SW480 (cell line): ENCODE measurements at places on chromosomes 11 and 22.

GRCh38 chr22:29096736-29097669 lies 24.2 kb downstream of the KREMEN1 start:
- DNase-seq: peak; percentile 83

GRCh38 chr11:95850137-95850536 lies 59.8 kb downstream of the CEP57 start:
- no peak for DNase-seq

GRCh38 chr11:61637277-61637676 lies 42.9 kb upstream of the DAGLA start:
- no peak for DNase-seq

DNA sequence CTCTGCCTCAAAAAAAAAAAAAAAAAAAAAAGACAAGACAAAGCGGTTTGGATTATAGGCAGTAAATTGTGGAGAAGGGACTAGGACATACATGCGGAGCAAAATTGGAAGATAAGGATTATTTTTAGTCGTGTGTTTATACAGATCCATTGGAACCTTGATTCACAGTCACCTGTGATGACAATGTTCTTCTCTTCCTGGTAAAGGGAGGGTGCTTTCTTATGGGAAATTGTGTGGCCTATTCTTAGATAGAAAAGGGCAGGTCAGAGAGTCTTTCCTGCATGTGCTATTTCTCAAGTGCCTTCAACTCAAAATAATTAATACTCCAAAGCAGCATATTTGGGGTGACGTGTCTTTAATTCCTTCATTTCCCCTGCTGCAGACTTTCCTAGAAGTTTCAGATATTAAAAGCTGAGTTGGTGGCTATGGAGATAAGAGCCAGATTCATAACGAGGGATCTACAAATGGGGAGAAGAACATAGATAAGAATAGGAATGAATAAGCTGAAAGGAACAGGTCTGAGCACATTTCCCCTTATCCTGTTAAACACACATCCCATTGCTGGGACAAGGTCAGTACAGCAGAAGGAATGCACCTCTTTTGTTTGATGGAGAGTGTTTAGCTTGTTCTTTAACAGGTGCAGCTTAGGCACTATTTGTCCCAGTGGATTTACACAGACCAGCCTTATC lies 22.5 kb downstream of the GSTT2B start:
- DNase-seq: no peak

- no peak for DNase-seq
These were observed 45.8 kb downstream of the C11orf96 start for GRCh38 chr11:43988040-43988817.

GRCh38 chr11:8242118-8242475 lies 21.6 kb downstream of the LMO1 start:
- DNase-seq: no peak

GRCh38 chr11:36364551-36365325 lies 68.7 kb downstream of the PRR5L start:
- DNase-seq: no peak

DNA sequence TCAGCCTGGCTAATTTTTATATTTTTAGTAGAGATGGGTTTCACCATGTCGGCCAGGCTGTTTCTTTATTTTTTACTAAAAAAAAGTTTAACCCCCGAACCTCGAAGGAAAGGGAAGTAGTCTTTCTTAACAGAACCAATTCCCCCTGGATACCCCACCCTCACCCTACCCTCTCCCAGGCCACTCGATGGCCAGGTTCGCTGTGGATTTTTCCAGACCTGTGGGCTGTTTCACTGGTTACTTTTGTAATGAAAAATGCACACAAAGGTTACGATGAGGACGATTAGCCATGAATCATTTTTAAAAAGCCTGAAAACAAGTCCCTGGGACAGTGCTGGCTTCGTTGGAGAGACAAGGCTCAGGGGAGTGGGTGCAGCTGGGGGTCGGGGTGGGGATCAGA lies 2.5 kb downstream of the TSPO start:
- no peak for DNase-seq

- DNase-seq: no peak
These were observed 96.9 kb downstream of the PDE2A start for GRCh38 chr11:72577271-72577721.

GRCh38 chr22:37244114-37244921 lies at the start of gene RAC2:
Gene RAC2, minus strand, starts transcription at chr22:37244269. Its CDS starts 121 bp downstream, at chr22:37244148.
- peak; percentile 46 for DNase-seq

DNA sequence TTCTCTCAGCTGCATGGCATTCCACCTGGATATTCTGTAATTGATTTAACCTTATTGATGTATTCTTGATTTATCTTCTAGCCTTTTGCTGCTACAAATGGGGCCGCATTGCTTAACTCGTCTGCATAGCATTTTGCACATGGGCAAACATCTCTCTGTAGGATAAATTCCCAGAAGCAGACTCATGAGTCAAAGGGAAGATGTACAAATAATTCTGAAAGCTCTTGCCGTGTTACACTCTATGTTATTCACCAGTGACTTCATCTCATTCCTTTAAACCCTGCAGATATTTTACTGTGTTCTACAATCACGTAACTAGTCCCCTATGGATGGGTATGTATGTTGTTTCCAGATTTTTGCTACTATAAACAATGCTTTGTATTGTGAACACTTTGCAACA lies 112.7 kb downstream of the SEZ6L start:
- DNase-seq: no peak

DNA sequence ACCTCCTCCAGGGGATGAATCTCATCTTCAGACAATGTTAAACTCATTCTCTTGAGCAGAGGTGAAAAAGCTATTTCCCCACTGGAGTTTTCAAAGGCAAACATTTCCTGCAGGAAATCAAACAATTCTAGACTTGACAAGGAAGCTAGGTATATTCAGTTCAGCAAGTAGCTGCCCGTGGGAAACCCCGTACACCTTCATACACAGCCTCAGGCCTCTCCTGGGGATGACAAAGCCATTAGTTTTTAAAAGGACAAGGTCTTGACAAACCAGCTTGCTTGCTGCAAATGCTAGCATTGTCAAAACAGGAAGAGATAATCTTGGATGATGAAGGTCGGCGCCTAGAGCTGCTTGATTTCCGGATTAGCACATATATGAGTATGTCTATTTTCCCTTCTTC lies 1630.8 kb upstream of the TENM4 start:
- no peak for DNase-seq

DNA sequence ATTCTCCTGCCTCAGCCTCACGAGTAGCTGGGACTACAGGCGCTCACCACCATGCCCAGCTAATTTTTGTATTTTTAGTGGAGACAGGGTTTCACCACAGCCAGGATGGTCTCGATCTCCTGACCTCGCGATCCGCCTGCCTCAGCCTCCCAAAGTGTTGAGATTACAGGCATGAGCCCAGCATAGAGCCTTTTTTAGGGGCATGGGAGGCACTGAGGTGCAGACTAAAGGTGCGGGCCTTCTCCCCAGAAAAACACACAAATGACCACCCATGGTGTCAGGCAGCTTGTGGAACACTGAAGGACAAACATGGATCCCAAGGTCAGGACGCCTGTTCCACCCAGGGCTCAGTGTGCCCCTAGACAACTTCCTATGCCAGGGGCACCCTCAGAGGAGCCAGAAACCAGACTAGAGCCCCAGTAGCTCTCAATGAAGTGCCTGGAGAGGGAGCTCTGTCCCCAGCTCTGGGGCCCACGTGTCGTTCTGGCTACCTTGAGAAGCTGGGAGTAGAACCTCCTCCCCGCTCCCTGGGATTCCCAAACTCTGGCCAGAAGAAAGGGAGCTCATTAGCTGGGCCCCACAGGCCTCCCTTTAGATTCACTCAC lies 21.2 kb upstream of the CD5 start:
- DNase-seq: no peak

- DNase-seq: no peak
These were observed 22.2 kb upstream of the NAP1L4 start for GRCh38 chr11:3014057-3014938.

DNA sequence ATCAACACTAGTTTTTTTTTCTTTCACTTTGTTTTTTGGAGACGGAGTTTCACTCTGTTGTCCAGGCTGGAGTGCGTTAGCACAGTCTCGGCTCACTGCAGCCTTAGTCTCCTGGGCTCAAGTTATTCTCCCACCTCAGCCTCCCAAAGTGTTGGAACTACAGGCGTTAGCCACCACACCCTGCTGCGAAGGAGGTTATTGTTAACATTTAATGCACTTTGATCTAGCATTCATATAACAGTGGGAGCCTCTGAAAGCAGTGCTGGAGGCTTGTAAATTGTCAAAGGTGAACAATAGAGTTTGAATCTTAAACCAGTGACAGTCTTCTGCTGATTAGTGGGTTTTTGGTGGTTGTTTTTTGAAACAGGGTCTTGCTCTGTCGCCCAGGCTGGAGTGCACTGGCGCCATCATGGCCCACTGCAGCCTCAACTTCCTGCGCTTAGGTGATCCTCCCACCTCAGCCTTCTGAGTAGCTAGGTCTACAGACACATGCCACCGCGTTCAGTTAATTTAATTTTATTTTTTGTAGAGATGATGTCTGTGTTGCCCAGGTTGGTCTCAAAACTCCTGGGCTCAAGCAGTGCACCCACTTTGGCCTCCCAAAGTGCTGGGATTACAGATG lies 96.9 kb upstream of the HORMAD2 start:
- no peak for DNase-seq

- DNase-seq: no peak
These were observed 150.2 kb downstream of the BRD1 start for GRCh38 chr22:49677495-49677889.

DNA sequence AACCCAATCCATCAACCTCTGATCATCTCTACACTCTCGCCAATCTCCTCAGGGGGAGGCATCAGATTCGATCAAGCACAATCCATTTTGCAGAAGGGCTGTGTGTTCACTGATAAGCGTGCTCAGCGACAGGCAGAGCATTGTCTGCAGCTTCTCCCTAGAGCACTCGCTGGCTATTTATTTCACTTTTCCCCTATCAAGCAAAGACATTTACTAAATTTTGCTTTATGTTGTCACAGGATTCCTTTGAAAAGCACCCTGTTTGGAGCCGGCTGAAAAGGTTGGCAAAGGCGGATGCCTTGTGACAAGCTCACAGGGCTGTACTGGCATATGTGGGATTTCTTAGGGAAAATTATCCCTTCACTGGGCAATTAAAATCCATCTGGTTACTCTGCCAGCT lies 1381.5 kb upstream of the TENM4 start:
- DNase-seq: no peak

- no peak for DNase-seq
These were observed 99.3 kb downstream of the CWC15 start for GRCh38 chr11:94873916-94874540.

DNA sequence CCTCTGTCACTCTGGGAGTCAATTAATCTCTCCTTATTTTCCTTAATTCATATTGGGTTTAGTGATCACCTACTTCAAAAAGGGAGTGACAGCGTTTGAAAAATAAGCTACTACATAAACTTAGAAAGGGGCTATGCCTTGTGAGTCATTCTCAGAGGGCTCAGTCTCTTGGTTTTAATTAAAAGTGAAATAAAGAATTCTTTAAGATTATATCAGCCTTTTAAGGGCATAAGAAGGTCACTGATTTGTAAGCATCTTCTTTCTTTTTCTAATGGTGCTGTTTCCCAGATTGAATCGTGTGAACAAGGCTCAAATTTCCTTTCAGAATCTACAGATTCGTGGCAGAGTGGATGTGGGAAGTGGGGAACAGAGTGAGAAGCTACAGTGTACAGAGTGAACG lies 636.2 kb upstream of the CCDC90B start:
- no peak for DNase-seq

DNA sequence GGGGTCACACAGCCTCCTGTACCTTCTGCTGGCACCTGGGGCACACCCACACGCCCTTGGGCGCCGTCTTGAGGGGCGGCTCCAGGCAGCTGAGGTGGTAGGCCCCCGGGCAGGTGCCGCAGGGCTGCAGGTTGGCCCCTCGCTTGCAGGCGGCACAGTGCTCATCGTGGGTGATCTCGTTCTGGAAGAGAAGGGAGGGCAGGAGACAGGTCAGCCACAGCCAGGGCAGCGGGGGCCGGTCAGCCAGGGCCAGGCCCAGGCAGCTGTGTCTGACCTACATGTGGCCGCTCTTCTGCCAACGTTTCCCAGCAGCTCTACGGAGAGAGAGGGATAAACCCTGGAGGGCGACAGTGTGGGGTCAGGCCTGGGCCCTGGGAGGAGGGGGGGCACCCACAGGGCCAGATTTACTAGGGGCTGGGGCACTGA lies 121.9 kb downstream of the PHF21B start:
- no peak for DNase-seq

DNA sequence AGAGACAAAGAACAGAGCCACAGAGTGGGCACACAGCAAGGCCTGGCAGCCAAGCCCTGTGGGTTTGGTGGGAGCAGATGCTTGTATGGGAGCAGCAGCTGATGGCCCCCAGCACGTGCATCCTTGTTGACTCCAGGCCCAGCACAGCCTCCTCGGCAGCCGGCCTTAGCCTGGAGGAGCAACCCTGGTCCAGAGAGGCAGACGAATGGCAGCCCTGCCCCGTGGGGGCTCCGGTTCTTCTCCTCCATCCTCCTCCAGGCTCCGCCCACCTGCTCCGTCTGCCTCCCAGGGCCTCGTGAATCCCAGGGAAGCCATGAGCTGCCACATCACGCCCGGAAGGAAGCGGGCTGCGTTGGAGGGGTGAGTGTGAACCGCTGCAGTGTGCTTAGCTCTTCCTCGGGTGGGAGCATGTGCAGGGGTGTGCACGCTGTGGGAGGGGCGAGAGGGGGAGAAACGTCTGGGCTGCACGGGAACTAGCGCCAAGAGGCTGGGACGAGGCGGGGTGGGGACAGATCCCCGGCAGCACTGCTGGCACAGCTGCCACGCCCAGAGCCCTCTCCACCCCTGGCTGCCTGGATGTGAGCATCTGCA lies 36.3 kb upstream of the JAM3 start:
- DNase-seq: peak; percentile 24

- no peak for DNase-seq
These were observed 371.1 kb downstream of the RAB38 start for GRCh38 chr11:87804176-87804575.

DNA sequence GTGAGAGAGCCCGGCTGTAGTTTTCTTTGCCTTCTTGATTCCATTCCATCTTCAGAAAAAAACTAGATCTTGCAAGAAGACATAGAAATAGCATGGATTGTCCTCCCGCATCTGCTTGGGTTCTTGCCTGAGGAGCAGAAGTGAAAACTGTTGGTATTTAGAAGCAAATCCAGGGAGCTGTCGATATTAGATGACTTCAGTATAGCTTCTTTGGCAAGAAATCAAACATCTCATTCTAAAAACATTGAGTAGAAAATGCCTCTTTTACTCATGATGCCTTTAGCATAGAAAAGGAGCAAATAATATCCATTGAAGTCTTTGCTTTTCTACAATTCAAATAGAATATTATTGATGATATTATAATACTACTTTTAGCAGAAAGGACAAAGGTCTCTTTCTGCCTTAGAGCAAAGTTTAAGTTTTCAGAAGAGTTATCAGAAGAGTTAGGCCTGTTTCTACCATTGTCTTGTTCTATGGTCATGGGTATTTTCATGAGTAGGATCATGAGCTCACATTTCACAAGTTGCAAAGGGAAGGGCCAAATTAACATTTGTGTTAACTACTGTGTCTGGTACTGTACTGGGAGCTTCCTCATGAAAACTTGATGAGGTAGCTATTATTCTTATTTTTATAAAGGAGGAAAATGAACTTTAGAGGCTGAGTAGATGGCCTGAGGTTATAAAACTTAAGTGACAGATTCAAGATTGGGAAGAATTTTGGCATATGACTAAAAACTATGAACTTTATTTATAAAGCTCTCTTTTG lies 49.7 kb downstream of the EXT2 start:
- no peak for DNase-seq

GRCh38 chr11:46237248-46238077 lies 40.0 kb upstream of the CREB3L1 start:
- peak; percentile 80 for DNase-seq
